Activated naive CD4-positive, alpha-beta T cell treated with anti-CD3 and anti-CD28 coated beads for 36 hours (primary cell): ENCODE measurements at places on chromosomes 2 and 18. TPM values are rescaled to one million over a fixed set of nuclear protein-coding genes. Genes with fewer than 3 reads are reported as not detected.

SERPINB7 gene
- not detected for total RNA-seq

DNA sequence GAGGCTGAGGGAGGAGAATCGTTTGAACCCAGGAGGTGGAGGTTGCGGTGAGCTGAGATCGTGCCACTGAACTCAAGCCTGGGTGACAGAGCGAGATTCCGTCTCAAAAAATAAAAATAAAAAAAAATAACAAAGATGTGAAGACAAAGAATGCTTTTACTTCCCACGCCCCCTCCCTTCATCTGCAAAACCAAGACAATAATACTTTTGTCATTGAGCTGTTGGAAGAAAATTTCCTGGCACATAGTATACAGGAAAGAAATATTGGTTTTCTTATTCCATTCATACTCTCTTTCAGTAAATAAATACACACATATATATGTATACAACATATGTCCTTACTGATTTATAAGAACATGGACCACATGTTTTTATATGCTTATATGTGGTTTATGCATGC is 12.2 kb downstream of the GREB1 start:
- DNase-seq, result no peak

GRCh38 chr2:131635611-131636010 is 107.9 kb downstream of the CCDC74A start:
- no peak for DNase-seq

- DNase-seq, result no peak
Measured at GRCh38 chr2:24825883-24826772, 32.9 kb downstream of the CENPO start.

FAM117B gene
- total RNA-seq, result 14.2 TPM

- DNase-seq, result no peak
Measured at GRCh38 chr2:236663287-236664101, 93.9 kb downstream of the ACKR3 start.

GRCh38 chr2:55154525-55155030 is 77.5 kb downstream of the CLHC1 start:
- no peak for DNase-seq

- DNase-seq, result no peak
Measured at GRCh38 chr18:62991389-62991788, 276.0 kb downstream of the PHLPP1 start.

DNA sequence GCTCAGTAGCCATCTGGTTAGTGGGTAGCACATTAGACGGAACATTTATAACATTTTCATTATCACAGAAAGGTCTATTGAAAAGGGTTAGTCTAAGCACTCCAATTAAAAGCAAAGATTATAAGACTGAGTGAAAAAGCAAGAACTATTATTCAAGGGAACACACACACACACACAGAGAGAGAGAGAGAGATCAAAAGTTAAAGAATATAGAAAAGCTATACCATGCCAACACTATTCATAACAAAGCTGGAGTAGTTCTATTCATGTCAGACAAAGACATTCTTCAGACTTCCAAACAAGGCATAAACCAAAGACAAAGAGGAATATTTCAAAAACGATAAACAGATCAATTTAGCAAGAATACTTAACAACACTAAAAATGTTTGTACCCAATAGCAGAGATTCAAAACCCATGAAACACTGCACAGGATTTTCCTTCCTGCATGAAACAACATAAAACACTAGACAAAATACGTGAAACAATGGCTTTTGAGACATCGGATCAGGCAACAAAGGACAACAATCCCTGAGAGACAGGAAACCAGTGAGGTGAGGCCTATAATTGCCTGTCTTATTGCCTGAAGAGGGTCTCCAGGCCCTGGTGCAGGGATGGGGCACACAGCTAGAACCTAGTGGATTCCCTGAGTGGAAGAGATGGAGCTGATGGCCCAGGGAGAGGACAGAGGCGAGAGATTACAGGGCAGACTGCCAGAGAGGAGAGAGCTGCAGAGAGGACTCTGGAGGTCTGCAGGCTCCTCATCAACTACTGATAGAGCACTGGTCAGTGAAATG is 83.6 kb upstream of the NPAS2 start:
- DNase-seq, result no peak

BMP10 gene
- total RNA-seq, result not detected

STAT4 gene
- 54.6 TPM for total RNA-seq

- no peak for DNase-seq
Measured at GRCh38 chr2:70768590-70769085, 638 bp upstream of the ADD2 start.

- DNase-seq, result no peak
Measured at GRCh38 chr2:23503097-23503496, 118.1 kb downstream of the KLHL29 start.

DNA sequence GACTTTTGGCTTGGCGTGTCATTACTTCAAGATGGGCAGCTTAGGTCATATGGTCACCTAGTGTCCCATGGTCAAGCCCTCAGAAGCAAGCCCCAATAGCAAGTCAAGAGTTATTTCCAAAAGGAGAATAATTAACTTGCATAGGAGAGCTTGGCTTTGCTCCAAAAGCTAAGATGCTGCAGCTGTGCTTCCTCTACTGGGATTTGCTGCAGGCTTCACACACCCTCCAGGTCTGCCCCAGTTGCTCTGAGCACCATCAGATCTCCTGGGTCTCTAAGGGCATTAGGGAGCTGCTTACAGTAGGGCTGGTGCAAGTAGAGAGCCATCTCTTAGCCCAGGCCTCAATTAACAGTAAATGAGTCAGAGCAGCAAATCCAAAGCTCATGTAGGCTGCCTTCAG is 46.6 kb downstream of the THUMPD2 start:
- no peak for DNase-seq

DNA sequence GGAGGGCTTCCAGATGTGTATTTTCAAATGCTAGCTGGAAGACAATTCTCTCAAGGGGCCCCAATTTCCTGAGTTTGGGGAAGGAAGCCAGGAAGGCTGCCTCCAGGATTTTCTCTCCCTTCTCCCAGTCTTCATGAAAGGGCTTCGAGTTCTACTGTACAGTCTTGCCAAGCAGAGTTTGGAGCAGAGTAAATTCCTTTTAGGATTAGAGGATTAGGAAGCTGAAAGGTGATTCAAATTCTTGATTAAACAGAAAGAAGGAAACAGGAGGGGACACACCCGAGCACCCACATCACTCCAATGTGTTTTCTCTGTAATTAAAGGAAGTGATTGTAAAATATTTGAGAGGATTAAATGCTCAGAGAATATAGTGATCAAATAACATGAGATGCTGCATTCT is 217.8 kb downstream of the SETBP1 start:
- no peak for DNase-seq

DNA sequence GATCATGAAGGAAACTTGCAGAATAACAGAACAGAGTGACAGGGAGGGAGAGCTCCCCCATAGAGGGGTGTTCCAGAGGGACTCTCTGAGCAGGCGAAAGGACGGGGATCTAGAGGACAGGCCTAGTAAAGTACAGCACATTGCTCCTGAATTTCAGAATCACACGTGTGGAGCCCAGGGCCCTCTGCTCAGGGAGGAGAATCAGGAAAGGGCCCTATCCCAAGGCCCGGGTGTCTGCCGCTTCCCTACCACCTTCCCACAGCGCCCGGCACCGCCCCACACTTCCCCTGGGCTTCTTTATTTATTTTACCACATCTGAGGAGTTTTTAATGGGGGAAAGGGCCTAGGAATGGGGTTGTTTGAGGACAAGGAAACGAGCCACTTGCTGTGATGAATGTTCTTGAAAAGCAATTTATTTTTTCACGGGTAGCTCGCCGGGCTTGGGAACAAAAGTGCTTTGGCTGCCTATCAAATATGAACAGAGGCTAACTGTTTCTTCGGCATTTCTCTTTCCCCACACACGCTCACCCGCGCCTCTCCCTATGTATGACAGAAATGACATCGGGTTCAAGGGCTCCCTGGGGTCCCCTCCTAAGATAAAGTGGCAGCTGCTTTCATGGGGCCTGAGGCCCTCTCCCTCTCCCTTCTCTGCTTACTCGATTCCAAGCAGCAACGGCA is 79.3 kb upstream of the GLI2 start:
- DNase-seq, result no peak
